Stimulated activated CD8-positive, alpha-beta memory T cell treated with anti-CD3 and anti-CD28 coated beads, Interleukin-4, amount 100 ng/mL, for 1 hour (primary cell): ENCODE measurements at places on chromosomes 1 and 21.

- DNase-seq = no peak
Measured at GRCh38 chr1:184210862-184211261, 159.3 kb downstream of the TSEN15 start.

DNA sequence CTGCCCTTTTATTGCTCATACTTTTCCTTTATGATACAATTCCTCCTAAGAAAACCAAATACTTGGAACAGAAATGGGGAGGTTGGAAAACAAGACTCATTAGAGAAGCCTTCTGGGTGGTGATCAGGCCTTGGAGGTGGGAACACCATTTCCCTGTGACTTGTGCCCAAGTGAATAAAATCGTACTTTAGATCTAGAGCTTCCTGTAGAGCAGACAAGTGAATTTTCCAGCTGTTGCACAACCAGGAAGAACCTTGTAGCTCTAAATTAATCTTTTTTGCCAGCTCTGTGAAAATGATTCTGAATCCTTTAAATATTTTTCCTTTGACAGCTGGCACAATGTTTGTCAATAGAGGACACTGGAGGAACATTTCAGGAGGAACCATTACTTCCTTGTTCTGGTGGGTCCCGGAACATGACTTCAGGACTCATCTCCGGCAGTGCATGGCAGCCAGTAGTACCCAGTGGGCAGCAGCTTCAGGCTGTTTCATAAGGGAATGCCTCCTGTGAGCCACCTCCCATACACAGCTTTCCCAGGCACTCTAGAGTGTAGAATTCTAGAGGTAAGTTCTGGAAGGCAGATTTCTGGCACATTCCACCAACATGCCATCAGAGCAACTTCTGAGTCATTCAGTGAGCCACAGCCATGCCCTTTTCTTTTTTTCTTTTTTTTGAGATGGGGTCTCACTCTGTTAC, 5.5 kb upstream of the SNAPIN start:
- DNase-seq = no peak

DNA sequence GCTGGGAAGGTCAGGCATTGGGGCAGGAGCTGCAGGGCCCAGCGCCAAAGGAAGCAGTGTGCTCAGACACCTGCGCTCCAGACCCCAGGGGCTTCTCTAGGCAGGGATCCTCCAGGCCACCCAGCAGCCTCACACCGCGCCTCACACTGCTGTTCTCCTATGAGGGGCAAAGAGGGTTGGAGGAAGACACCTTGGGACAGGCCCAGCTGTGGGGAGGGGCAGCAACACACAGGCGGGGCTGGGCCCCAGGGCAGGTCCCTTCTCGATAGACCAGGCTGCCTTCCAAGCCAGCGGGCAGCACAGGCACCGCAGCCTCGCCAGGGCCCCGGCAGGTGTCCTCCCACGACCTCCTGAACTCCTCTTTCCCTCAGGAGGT, 20.7 kb upstream of the PRSS38 start:
- no peak for DNase-seq

DNA sequence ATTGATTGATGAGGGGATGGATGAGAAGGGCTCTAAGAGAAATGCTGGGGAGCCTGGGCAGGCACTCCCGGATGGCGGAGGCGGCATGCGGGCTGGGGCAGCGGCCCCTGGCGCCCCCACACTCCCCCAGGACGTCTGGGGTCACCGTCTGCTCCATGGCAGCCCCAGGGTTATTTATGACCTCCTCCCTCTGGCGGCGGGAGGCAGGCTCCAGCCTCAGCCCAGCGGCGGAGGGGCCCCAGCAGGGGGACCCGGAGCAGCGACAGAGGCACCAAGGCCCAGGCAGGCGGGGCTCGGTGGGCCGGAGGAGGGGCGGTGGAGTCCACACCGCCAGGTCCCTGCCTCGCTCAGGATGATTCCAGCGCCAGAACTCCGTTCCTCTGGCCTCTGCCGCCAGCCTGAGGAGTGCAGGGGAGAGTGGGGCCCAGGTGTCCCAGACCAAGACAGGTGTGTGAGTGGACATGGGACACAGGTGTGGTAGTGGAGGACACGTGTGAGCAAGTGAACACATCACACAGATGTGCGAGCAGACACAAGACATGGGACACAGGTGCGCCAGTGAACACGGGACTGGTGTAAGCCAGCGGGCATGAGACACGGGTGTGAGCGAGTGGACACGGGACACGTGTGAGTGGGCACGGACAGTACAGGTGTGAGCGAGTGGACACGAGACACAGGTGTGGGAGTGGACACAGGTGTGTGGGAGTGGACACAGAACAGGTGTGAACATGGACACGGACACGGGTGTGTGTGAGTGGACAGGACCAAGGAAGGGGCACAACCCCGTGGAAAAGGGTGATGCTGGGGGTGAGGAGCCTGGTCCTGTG, 2.5 kb upstream of the SAMD11 start:
- DNase-seq = no peak

GRCh38 chr1:6485168-6486101, 6.0 kb downstream of the PLEKHG5 start:
- no peak for DNase-seq

GRCh38 chr1:24118410-24119242, 6.7 kb upstream of the MYOM3 start:
- DNase-seq = no peak

- no peak for DNase-seq
Measured at GRCh38 chr1:154429118-154429517, 24.0 kb downstream of the IL6R start.

GRCh38 chr1:172774561-172774960, 115.7 kb downstream of the FASLG start:
- DNase-seq = no peak

- no peak for DNase-seq
Measured at GRCh38 chr1:59364037-59364436, 67.1 kb downstream of the FGGY start.

- no peak for DNase-seq
Measured at GRCh38 chr1:16167331-16168143, 11.7 kb upstream of the EPHA2 start.

DNA sequence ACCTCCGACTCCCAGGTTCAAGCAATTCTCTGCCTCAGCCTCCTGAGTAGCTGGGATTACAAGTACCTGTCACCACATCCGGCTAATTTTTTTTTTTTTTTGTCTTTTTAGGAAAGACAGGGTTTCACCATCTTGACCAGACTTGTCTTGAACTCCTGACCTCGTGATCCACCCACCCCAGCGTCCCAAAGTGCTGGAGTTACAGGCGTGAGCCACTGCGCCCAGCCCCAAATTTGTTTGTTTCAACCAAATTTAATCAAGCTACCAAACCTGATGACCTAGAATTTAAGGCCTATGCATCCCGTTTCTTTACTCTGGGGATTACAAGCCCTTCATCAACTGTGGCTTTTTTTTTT, 58.3 kb upstream of the TBX15 start:
- no peak for DNase-seq

GRCh38 chr1:232704694-232705680, 75.1 kb upstream of the SIPA1L2 start:
- DNase-seq = no peak

DNA sequence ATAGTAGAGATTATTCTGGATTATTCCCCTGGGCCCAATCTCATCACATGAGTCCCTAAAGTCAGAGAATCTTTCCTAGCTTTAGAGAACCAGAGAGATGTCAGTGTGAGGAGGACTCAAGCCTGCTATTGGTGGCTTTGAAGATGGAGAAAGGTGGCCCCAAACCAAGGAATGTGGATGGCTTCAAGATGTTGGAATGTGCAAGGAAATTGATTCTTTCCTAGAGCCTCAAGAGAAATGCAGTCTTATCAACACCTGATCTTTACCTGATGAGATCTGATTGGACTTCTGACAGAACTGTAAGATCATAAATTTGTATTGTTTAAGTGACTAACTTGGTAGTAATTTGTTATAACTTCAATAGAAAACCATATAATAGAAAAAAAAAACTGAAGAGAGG, 51.0 kb downstream of the NME7 start:
- DNase-seq = no peak

DNA sequence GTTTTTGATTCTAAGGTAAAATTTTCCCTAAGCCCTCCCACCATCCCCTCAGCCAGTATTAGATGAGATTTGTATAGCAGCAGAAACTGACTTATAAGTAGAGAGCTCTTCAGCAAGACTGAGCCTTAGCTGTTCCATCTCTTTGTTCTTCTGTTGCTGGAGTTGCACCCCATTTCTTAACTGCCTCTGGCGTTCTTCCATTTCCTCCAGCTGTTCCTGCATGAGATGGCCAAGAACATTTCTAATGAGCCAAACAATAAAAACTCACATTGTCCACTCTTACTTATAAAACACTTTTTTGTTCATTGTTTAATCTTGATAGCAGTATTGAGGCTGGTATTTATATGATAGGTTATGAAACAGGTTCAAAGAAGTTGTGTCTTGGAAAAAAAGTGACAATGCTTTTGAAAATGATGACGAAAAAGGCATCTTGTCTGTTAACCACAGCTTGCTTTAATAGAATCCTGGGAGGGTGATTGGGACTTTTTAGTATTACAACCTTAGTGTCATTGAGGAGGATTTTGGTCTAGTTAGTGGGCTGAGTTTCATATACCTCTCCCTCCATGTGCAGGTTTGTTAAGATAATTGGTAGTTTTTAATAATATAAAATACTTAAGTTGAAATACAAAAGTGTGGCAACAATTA, 18.3 kb downstream of the SYNC start:
- DNase-seq = no peak

- DNase-seq = no peak
Measured at GRCh38 chr21:29748391-29749167, 191.2 kb downstream of the GRIK1 start.

GRCh38 chr1:153534226-153534924, 1.4 kb downstream of the S100A6 start:
- no peak for DNase-seq

GRCh38 chr1:2534687-2535441, 4.8 kb upstream of the HES5 start:
- no peak for DNase-seq

DNA sequence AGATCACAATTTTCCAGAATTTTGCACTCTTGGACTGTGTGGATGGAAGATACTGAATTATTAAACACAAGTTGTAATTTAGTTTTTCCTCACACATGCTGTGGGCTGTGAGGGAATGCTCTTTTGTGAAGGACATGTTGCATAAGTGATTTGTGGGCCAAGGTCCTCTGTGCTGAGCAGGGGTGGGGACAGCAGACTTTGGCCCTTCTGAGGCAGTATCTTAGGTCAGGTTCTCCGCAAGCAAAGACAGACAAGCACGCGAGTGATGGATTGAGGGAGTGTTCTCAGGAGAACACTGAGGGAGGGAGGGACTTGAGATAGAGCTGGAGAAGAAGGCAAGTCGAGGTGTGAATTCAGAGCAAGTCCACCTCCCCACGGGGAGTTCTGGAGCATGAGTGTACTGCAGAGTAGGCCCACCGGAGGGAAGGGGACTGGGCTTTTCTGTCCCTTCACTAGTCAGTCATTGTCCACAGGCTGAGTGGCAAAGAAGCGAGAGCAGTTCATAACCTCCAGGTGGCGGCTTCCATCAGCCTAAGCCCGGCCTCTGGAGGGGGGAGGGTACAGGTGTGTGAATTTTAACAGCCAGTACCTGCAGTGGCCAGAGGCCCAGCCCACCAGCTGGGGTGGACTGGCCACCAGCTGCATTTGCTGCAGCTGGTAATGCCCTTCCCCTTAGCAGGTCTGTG, 19.1 kb upstream of the CD101 start:
- DNase-seq = no peak

GRCh38 chr1:228321895-228322294, 84.7 kb downstream of the TRIM11 start:
- DNase-seq = no peak

GRCh38 chr1:221098471-221099405, 219.5 kb downstream of the HLX start:
- DNase-seq = no peak

- DNase-seq = no peak
Measured at GRCh38 chr21:29335720-29336119, 37.0 kb downstream of the BACH1 start.

DNA sequence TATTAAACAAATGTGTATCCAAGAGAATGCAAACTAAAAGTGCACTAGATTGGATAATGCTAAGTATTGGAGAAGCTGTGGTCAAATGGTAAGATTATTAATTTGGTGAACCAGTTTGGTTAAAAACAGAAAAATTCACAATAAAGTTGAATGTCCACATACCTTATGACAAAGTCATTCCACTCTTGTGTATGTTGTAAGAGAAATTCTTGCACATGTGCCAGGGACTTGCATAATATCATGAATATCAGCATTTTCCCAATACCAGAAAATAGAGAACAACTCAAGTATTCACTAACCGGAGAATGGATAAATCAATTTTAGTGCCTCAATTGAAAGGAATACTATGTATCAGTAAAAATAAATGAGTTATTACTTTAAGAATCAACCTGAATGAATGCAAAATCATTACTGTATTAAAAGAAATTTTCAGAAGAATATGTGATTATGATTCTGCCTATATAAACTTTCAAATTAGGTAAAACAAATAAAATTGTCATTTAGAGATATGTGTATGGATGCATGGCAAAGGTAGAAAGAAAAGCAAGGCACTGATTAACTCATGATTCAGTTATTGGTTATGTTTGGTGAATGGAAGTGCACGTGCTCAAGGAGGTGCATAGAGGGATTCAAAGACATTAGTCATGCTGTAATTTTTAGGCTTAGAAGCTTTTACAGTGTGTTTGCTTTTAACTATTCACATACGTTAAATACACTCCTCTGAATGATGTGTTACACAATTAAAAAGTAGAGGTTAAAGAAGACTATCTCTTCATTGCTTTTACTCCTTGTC, 217.4 kb upstream of the KCNK2 start:
- DNase-seq = no peak

- DNase-seq = no peak
Measured at GRCh38 chr1:23585321-23586022, 26.2 kb upstream of the ID3 start.

DNA sequence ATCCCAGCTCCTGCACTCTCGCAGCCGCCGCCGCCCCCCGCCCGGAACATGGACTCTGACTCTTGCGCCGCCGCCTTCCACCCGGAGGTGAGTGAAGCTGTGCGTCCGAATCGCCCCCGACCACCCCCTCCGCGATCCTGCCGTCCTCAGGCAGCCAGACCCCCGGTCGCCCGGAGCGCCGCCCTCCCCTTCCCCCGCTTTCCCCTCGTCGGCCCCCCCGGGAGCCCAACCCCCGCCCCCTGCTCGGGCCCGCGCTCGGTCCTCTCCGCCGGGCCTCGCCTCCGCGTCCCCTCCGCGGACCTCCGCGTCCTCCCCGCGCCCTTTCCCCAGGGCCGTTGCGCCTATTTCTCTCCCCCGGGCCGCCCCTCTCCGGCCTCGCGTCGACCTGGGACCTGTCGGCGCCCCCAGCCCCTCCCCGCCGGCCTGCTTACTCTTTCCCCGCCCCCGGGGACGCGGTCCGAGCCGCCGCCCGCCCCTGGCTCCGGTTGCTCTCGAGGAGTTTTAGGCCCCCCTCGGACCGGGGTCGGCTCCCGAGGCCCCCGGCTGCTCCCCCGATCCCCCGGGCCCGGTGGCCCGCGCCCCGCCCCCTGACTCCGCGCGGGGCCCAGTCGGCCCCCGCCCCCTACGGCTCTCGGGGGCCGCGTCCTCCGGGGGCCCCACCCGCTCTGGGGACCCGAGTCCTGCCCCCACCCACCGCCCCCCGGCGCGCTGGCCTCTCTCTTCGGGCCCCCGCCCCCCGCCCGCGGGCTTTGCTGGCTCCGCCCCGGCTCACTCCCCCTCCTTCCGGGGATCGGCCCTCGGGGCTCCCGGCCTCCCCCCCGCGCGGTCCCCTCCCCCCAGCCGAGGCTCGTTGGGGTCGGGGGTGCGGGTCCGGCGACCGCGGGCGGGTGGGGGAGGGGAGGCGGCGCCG, 743 bp downstream of the PHF13 start:
- DNase-seq = no peak
